Mucosa of descending colon (tissue), 3 donors: ENCODE measurements at places on chromosomes 6 and 20.

GRCh38 chr20:31490752-31491151 is 15.7 kb downstream of the REM1 start:
- no peak for DNase-seq

GRCh38 chr6:2861060-2861821 is 19.6 kb upstream of the SERPINB1 start:
- DNase-seq, result no peak

DNA sequence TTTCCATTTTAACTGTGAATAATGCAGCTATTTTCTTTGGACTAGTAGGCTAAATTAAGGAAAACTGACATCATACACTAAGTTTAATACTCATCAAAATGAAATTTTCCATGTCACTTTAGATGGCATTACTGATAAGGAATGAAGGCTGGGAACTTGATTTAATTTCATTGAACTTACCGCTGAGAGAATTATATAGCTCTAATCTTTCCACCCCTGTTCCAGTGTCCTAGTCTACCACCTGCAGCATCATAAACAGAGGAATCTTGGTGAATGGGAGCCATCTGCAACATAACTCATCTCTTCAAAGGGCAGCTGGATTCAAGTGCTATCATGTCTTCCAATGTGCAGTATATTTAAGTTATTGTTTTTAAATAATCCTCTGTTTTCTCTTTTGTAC is 1395.2 kb downstream of the EPHA7 start:
- no peak for DNase-seq

GRCh38 chr6:105886066-105886813 is 199.9 kb upstream of the PRDM1 start:
- DNase-seq, result no peak

- no peak for DNase-seq
Observed at GRCh38 chr6:3714768-3715167, 36.7 kb downstream of the PXDC1 start.

GRCh38 chr6:166848979-166849748 is 107.2 kb downstream of the RNASET2 start:
- DNase-seq, result no peak

GRCh38 chr6:42279144-42279781 is 61.6 kb upstream of the MRPS10 start:
- DNase-seq, result peak; percentile 76

DNA sequence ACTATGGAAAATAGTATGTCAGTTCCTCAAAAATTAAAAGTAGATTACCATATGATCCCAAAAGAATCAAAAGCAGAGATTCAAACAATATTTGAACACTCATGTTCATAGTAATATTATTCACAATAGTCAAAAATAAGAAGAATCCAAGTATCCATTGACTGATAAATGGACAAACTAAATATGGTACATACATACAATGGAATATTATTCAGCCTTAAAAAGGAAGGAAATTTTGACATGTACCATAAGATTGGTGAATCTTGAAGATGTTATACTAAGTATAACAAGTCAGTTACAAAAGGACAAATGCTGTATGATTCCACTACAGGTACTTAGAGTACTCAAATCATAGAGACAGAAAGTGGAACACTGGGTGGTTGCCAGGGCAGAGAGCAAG is 88.3 kb upstream of the TMEM30A start:
- no peak for DNase-seq

- no peak for DNase-seq
Observed at GRCh38 chr6:131960371-131961133, 9.4 kb upstream of the CCN2 start.

DNA sequence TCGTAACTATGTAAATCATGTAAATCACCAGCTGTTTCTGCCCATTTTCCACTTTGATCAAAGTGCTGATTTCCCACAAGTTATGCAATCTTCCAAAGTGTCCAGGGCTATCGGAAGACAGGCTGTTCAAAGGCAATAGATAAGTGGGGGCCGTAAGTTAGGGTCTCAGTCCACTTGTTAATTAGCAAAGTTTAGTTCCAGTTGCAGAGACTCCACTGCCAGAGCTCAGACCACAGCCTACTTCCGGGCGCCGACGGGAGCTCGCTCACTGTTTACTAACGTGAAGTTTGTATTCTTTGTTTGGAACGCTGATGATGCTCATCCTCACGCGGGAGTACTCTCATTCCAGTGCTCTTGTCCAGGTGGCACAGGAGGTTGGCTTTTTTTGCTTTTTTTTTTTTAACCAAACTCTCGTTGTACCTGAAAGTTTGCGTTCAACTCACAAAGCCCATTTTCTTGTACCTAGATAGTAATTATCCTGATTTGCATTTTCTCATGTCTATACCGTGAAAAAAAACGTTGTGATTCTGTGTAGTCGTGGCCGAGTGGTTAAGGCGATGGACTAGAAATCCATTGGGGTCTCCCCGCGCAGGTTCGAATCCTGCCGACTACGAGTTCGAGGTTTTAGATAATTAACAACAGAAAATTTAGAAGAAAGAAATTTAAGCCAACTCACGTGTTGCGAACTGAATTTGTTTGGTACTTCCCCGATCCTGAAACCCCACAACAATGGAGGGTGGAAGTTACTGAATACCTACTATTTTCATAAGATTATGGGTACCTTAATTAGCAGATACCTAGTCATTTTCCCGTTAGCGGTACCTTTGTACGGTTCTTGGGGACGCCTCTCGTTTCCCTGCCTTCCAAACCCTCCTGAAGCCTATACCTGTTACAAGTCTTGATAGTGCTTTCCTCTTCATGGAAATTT is 29.9 kb upstream of the ZNF184 start:
- DNase-seq, result peak; percentile 68

DNA sequence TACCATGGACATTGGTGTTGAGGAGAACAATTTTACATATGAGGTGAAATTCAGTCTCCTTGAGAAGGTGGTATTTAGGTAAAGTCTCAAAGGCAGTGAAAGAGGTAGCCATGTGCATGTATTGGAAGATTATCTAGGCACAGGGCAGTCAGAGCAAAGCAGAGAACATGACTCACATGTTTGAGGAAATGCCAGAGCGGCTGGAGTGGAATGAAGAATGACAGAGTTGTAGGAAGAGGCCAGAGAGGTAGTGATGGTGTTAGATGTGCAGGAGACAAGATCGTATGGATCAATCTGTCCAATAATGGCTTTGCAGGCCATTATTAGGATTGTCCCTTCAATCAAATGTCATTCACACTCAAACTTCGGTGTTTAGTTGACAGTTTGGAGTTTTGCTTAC is 449.4 kb upstream of the PTCHD4 start:
- DNase-seq, result no peak

DNA sequence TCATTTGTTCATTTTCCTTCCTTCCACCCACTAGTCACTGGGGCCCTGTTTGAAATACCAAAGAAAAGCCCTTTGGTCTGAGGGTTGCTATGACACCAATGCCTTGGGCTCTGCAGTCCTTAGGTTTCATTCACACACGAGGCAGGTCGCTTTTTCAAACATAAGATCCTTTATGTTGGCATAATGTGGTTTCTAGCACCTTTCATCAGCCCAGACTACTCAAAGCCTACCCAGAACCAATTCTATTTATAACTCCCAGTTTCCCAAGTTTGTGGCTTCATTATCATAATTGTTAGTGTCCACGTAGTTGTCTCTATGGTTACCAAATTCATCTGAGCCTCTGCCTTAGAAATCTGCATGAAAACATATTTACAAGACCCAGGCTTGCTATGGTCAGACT is 6.6 kb upstream of the TP53RK start:
- DNase-seq, result no peak

DNA sequence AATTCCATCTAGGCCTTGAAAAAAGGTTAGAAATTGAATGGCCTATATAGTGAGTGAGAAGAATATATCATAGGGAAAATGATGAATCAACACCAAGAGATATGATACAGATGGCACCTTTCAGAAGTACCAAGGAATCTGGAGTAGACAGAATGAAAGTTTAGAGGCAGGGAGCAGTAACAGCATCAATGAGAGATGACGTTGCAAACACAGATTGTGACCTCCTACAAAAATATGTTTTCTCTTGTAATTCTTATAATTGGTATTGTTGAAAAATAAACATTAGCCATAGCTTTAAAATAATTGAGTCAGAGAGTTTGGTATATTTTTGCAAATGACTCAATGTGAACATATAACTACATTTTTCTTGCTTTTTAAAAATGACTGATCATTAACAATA is 1223.1 kb upstream of the GJE1 start:
- no peak for DNase-seq

DNA sequence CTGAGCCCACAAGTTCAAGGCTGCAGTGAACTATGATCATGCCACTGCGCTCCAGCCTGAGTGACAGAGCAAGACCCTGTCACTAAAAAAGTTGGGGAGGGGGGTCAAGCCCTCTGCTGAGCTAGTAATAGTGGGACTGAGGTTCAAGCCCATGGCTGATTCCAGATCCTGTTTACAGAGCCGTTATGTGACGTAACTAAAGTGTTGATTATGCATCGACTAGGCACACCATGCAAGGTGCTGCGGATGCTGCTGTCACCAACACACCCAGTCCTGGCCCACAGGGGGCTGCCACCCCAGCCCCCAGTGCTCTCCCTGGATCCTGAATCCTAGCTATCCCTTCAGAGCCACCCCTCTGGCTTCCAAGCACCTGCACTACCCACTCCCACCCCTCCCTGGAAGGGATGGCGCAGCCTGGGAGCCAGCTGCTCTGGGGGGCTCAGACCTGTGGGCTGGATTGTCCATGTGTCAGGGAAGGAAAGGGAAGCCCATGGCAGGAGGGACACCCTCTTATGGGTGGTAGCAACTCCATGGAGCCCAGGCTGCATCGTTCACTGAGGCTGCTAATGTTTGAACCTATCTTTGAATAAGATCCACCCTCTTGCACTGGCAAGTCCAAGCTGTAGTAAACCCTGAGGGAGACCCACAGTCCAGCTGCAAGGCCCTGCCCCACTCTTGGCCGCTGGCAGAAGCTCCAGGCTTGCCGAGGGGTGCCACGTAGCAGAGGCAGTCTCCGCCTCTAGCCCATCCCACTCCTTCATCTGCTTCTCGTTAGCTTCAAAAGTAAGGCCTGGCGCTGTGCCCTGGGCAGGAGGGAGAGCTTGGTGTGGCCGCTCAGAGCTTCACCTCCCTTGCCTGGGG is 95.0 kb downstream of the SNX5 start:
- DNase-seq, result peak; percentile 92

DNA sequence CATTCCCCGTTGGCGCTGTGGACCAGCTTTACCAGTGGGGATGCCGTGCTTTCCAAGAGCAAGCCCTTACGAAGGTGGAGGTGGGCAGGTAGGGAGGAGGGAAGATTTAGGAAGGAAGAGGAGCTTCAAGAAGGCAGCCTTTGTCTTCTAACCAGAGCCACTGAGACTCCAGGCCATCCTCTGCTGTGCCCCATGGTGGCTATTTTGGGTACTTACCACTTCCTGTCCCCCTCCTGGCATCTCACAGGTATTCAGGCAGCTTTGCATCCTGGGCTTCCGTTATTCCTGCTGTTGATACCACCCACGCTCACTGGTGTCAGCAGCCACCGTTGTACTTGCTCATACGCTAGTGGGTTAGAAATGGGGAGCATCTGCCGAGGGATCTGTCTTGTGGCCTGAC is 22.9 kb downstream of the ERMARD start:
- no peak for DNase-seq

GRCh38 chr6:21785164-21785563 is 191.6 kb downstream of the SOX4 start:
- DNase-seq, result no peak

- DNase-seq, result peak; percentile 50
Observed at GRCh38 chr6:131065112-131065823, 2.2 kb upstream of the EPB41L2 start.

DNA sequence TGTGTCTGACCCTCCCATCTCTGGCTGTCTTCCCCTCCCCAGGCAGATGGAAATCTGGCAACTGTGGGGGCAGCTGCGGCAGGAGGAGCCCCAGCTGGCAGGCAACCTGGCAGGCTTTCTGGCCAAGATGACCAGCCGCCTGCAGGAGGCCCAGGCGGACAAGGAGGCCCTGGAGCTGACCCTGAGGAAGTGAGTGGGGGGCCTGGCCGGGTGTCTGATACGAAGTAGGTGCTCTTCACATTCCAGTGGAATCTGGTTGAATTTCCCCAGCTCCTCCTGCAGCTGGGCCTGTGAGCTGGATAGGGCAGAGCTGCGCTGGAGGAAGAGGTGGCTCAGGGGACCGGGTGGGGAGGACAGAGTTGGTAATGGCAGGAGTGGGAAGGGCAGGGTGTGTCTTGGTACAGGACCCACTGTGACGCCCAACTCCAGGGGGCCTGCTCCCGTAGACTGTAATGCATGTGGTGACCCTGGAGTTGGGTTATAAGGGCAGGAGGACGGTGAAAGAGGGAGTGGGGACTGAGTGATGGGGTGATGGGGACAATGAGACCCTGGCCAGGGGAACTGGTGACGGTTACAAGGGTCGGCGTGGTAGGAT is 19.7 kb downstream of the RAB44 start:
- DNase-seq, result no peak

GRCh38 chr20:36120991-36121390 is 33.5 kb upstream of the EPB41L1 start:
- DNase-seq, result no peak
